ENCODE measurements at places on chromosomes 2 and 18. TPM values are rescaled to one million over a fixed set of nuclear protein-coding genes. Genes with fewer than 3 reads are reported as not detected.

DNA sequence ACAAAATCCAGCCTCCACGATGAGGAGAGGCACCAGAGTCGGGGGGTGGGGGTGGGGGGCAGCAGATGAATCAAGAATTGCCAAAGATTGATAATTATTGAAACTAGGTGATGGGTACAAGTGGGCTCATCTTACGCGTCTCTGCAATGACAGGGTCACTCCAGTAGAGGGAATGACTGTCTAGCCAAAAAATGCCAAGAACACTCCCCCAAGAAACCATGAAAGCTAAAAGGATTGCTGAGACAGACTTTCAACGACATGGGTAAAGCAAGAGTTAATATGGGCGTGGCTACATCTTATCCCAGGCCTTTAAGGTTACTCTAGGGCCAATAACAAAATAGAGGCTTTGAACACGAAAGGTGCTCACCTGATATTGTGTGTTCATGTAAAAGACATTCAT, 86.5 kb downstream of the STK39 start:
- DNase-seq: no peak

GRCh38 chr2:101064868-101065549, 62.9 kb downstream of the RPL31 start:
- DNase-seq: no peak

The HOXD10 gene
- 0.10 TPM for polyA plus RNA-seq

- no peak for DNase-seq
Measured at GRCh38 chr2:10161961-10162441, 39.5 kb downstream of the RRM2 start.

- no peak for DNase-seq
Measured at GRCh38 chr2:189049709-189050164, 75.6 kb downstream of the COL3A1 start.

Data from hindlimb muscle (tissue), 1 donor.